ENCODE measurements at places on chromosomes 1 and 21. TPM values are rescaled to one million over a fixed set of nuclear protein-coding genes. Genes with fewer than 3 reads are reported as not detected.
A peak's percentile ranks its signal among the peaks of the same experiment; 100 is the strongest.

The GRIK1 gene
- not detected for total RNA-seq

The MMEL1 gene
- 1.1 TPM for total RNA-seq

The UBE2U gene
- not detected for total RNA-seq

The TMEM50B gene
- 29.3 TPM for total RNA-seq

DNA sequence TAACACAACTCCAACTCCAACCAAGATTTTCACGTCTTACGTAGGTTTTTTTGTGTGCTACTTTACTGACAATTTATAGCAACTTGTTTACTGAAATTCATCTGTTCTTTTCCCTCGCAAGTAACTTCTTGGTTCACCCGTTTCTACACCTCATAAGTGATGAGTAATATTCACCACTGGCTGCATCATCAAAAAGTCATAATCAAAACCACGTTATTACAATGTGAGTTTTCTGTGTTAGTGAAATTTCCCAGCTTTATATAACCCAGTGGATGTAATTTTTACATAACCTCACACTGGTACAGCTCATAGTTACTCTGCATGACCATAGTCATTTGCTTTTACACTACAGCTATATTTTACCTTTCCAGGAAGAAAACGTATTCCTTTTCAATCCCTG is 401.1 kb upstream of the LYPLAL1 start:
- H3K27ac ChIP-seq: no peak overlapping the region
- no peaks in the 10 kb centered on the region for H3K27me3 ChIP-seq
- no peak for DNase-seq
- no peaks in the 10 kb centered on the region for H3K36me3 ChIP-seq
- no peaks in the 10 kb centered on the region for H3K4me1 ChIP-seq
- H3K4me3 ChIP-seq: no peak overlapping the region

GRCh38 chr1:231390071-231390470 is 32.0 kb downstream of the EGLN1 start:
- peak; percentile 78 for DNase-seq
- H3K27ac ChIP-seq: peak overlapping the region; percentile 98
- H3K36me3 ChIP-seq: no peaks in the 10 kb centered on the region
- H3K27me3 ChIP-seq: no peaks in the 10 kb centered on the region
- H3K4me3 ChIP-seq: no peak overlapping the region

GRCh38 chr1:118986555-118987467 is 1.3 kb downstream of the TBX15 start:
- no peak overlapping the region for H3K27ac ChIP-seq
- H3K4me3 ChIP-seq: no peak overlapping the region
- no peaks in the 10 kb centered on the region for H3K36me3 ChIP-seq
- peaks cover 12% of the 10 kb centered on the region for H3K4me1 ChIP-seq
- DNase-seq: no peak

- H3K27me3 ChIP-seq: no peaks in the 10 kb centered on the region
- H3K4me3 ChIP-seq: no peak overlapping the region
- H3K27ac ChIP-seq: no peak overlapping the region
These were observed 47.2 kb downstream of the ATP6V1G3 start for GRCh38 chr1:198493329-198493728.

- no peaks in the 10 kb centered on the region for H3K27me3 ChIP-seq
- H3K4me3 ChIP-seq: no peak overlapping the region
- no peak overlapping the region for H3K27ac ChIP-seq
- H3K4me1 ChIP-seq: no peaks in the 10 kb centered on the region
- DNase-seq: no peak
These were observed 23.3 kb downstream of the QSOX1 start for GRCh38 chr1:180177931-180178330.

DNA sequence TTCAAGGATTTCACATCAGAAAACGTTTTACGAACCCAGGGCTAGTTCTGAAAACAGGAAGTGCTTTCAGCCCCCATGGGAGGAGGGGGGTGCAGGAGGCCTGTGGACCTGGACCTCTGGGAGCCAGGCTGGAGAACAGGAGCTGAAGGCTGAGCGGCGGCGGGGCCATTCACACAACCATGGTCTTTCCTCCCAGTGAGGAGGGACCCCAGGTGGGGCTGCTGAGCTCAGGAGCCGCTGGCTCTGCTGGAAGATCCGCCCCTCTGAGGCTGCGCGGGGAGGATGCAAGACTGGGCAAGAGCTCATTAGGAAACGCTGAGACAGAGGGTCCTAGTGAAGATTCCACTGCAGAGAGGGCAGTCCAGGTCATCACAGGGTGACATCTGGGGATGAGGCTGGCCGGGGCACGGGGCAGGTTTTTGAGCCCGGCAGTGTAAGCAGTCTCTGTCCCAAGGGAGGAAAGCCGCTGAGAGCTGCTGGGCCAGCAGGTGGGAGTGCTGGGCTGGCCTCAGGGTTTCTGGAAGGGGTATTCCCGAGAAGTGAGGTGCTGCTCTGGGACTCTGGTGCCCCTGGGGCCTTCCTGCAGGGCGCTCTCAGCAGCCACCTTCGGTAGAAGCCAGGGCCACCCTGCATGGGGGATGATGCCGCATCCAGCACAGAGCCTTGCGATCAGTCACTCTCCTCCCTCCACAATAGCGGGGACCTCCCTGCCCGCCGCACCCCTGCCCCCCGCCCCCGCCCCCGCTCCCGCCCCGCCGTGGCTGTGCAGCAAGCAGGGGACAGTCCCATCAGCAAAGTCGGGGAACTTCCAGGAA is 7.5 kb downstream of the MX2 start:
- no peak overlapping the region for H3K27ac ChIP-seq
- DNase-seq: no peak
- H3K4me3 ChIP-seq: no peak overlapping the region

Measured in endothelial cell of umbilical vein (primary cell).